ENCODE measurements at places on chromosomes 7 and 10. TPM values are rescaled to one million over a fixed set of nuclear protein-coding genes. Genes with fewer than 3 reads are reported as not detected.

DNA sequence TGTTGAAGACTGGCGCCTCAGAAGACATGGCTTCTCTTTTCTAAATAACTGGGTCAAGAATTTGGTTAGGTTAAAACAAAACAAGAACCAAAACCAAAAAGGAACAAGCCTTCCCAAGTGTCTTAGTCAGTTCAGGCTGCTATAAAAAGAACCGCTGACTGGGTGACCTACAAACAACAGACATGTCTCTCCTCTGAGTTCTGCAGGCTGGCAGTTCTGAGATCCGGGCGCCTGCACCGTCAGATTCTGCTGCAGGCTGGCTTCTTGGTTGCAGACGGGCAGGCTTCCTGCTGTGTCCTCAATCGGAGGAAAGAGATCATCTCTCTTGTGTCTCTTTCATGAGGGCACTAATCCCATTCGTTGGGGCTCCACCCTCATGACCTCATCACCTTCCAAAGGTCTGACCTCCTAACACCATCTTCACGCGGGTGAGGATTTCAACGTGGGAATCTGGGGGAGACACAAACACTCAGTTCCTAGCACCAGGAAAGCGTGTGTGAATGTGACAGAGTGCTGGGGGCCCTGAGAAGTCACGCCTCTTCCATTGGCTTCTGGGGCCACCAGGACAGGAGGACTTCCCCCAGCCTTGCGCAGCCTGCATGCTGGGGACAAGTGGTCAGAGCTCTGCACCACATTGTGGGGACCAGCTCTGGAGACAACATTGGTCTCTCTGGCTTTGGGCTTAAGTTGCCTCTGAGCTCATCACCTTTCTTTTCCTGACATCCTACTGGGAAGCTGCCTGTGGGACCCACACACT lies 63.1 kb downstream of the ASB13 start:
- DNase-seq: no peak

GRCh38 chr10:128069351-128070051 lies 56.7 kb downstream of the MKI67 start:
- peak; percentile 82 for DNase-seq

The FRMD4A gene
- 0.35 TPM for total RNA-seq

The PON1 gene
- not detected for total RNA-seq

DNA sequence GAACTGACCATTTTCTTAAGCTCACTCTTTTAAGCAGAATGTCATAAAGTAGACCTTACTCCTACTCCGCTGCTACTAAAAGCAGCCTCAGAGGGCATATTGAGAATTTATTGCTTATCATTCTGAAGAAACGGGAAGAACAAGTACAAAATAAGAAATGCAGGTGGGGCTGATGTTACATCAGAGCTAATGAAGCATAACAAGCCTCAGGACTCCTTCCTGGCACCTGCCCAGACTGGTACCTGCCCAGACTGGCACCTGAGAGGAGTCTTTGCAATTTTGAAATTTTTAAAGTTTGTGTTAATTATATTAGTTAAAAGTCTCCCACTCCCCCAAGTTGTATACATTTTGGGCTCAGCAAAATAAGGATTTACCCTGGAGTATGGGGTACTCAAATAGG lies 162.4 kb downstream of the SEMA3E start:
- no peak for DNase-seq
